NCI-H510A treated with DMSO at 0.1 percent for 48 hours (cell line): ENCODE measurements at places on chromosomes 12 and 14.

- DNase-seq: no peak
Measured at GRCh38 chr12:98819821-98820404, 174.8 kb downstream of the APAF1 start.

DNA sequence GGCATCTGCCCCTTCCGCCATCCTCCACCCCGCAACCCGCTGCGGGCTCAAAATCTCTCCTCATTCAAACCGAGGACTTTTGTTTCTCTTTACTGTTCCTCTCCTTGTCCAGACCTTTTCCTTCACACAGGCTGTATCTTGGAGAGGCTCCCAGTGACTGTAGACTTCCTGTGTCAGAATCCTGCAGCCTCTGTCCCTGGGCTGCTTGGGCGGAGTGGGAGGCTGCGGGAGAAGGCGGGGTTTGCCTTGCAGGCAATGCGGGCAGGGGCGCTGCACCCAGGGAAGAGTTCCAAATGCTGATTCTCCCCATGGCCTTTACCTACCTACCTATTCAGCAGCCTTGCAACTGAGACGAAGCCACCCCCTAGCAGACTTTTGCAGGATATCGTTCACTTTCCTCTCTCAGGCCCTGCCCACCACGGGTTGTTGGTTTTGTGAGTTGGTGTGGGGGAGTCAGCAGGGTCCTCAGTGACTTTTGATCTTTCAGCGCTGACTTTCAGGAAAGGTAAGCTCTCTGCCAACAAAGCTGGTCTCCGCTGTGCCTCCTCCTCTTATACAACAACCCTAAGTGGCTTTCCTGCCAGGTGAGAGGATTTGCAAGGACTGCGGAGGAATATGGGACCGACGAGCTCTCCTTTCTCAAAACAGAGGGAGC, 79.0 kb upstream of the KCNA1 start:
- DNase-seq: no peak

DNA sequence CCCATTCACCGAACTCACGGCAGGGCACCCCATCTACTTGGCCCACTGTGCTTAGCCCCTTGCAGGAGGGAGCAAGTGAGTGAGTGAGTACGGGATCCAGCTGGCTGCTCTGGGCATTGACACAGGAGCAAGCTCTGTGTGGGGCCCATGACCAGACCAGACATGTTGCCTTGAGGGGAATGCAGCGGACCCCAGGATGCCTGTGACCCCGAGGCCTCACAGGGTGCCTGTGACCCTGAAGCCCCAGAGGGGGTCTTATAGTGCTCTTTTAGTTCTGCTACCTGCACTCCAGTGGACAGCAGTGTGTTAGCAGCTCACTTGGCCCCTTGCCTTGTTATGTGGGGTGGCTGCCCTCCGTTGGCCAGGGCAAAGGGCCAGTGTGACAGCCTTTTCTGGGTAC, 255.8 kb downstream of the ETNK1 start:
- DNase-seq: no peak

DNA sequence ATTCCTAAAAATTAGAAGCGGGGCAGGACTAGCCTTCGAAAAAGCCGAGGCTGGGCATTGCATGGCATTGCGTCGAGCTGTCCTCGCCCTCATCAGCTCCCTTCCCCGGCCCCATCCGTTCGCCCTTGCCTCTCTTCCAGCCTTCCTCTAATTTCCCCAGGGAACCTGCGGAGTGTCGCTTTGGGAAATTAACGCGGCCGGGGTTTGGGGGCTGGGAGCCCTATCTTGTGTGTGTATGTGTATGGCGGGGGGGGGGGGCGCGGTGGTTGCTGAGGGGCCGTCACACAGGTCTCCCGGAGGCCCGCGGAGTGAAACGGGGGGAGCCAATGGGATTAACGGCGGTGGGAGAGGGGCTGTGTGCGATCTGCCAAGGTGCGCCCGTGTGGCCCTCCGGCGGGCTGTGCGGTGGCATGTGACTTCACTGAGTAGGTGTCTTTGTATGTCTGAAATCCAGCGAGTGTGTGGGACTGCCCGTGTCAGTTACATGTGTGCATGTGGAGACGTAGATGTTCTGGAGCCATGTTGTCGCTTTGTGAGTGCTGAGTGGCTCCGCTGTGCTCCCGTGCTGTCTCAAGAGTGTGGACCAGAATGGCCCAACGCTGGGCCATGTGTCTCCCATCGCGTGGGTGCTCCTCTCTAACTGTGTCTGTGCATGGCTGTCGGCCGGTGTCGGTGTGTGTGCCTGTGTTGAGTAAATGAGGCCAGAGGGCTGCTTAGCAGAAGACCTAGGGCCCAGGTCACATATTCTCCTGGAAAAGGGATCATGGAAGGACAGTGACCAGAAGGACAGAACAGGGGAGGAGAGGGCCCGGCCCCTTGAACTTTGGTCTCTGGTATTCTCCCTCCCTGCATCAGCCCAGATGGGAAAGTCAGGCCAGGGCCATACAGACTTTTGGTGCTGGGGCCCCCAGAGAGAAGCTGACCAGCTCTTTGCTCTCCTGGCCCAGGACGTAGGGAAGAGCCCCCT, 1.5 kb downstream of the PTMS start:
- DNase-seq: no peak

- DNase-seq: no peak
Measured at GRCh38 chr14:100891501-100892445, 11.7 kb downstream of the RTL1 start.

GRCh38 chr12:71872972-71873371, 33.4 kb downstream of the TBC1D15 start:
- DNase-seq: no peak

DNA sequence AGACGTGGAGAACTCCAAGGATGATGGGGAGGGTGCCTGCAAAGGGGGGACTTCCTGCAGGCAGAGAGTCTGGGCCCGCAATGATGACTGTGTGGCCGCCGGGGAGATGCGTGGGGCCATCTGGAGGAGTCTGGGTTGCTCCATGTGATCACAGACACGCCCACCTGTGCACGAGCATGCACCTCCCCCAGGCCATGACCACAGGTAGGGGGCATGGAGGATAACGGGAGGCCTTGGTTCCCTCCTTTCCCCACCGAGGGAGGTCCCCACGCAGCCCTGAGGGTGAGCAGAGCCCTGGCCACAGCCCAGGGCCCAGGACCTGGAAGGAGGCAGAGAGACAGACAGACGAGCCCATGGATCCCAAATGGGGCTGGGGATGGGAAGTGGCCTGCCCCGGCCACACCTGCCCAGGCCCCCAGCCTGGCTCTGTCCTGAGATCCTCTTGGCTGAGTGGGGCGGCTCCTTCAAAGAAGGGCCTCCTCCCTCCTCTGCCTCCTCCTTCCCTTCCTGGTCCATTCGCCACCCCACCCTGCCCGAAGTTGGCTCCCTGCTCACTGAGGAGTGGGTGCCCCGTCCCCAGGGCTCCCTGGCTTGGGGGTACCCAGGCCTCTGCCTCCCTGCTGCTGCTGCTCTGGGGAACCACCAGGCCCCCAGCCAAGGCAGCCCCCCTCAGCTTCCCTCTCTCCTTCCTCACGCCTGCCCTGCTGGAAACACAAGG, 138.2 kb downstream of the CALM1 start:
- DNase-seq: no peak

DNA sequence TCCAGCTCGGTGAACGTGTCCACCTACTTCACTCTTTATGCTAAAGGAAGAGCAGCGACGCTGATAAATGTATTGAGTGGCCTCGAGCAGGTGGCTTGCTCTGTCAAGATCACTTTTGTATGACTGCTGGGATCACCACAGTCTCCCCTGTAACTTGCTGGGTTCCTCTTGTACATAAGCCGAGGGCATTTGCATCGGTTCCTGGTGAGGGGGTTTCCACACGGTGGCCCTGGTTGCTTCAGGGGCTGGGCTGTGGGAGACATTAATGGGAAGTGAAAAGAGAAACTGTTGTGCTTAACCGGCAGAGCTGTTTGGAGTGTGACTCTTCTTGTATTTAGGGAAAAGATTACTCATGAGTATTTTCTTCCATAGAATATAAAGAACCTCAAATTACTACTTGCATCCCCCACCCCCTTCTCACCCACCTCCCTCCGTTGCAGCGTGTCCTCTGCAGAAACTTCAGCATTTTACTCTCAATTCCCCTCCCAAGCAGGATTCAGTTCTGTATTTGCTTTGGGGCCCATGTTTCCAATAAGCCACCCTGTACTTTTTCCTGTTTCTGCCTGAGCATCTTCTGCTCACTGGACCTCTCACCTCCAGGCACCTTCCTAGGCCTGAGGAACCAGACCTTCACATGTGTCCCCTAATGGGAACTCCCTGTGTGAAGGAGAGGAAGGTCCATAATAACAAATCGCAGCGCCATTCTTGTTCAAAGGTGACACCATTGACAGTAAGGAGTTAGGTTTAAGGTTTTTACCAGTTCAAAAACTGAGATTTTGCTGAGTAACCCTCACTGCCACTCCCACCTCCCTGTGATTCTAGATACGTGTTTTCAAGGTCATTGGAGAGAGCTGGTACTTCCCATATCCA, 187.0 kb downstream of the ETV6 start:
- DNase-seq: peak; percentile 79

GRCh38 chr12:119803381-119803791, 73.7 kb downstream of the CIT start:
- peak; percentile 34 for DNase-seq

GRCh38 chr12:131102991-131103668, 149.4 kb downstream of the ADGRD1 start:
- DNase-seq: no peak

- no peak for DNase-seq
Measured at GRCh38 chr14:56821177-56821576, 10.9 kb upstream of the OTX2 start.

DNA sequence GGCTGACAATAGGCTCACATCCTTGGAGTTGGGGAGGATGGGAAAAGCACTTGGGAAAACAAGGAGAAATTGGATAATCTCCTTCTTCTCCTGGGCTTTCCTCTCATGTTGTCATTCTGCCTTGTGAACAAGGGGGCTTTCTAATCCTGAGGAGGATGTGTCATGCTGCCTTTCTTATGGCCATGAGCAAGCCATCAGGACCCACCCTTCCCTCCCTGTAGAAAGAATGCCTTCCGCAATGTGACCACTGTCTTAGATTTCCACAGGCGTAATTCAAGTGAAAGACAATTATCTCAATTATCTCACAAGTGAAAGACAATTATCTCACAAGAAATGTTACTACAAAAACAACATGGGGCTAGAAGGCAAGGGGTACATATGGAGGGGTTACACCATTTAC, 3.0 kb upstream of the OR6S1 start:
- no peak for DNase-seq

DNA sequence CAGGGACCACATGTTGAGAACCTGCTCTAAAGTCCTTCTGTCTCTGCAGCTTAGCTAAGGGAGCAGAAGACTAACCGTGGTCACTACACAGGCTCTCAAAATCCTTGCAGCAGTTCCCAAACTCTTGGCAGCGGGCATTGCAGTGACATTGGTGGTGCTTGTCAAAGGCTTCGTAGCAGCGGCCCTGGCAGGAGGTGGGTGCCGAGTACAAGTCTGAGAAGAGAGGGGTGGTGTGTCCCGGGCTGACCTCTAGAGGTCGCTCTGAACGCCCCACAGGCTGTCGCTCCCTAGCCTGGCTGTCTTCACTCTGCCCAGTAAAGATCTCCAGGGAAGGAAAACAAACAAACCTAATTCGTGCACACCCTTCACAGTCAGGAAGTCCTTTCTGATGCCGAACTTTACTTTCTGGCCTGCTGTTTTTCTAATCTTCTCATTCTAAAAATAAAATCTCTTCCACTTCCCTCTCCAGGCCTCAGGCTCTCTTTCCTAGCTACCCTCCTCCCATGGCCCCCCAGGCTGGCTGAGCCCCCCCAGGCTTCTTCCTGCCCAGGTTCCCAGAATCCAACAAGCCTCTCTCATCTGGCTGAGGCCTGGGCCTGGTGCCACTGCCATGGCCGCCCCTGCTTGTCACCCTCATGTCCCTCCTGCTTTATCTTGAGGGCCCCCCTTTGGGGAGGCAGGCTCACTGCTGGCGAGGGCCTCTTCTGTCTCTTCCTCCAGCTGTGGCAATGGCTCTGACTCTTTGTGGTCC, 7.7 kb downstream of the ENDOU start:
- DNase-seq: peak; percentile 88

DNA sequence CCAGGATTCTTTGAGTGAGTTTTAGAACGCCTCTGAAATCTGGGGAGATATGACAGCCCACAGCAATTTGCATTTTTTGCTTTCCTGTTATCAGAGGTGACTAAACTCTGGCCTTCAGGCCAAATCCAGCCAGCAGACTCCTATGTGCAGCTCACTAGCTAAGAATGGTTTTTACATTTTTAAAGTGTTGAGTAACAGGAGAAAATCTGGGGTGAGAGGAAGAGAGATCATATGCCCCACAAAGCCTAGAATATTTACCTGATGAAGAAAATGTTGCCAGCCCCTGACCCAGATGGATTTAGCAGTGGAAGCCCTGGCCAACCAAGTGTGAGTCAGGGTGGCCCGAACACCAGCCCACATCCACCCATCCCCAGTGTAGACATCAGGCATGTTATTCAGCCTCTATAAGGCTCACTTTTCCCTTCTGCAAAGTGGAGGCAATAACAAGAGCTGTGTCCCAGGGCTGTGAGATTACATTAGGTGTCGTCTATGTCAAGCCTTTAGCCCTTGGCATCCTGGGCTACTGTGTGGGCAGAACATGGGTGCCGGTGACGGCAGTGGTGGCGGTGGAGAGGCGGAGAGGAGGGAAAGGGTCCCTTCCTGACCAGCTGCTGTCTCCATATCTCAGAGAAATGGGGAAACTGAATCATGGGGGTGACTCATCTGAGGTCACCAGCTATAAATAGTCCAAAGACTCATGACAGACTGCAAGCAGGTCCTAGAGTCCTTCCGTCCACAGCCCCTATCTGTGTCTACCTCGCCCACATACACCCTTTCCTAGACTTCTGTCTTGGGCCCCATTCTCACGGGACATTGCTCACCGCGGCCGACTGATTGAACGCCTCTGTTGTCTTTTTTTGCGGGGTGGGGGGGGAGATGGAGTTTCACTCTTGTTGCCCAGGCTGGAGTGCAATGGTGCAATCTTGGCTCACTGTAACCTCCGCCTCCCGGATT, 32.6 kb upstream of the CD9 start:
- DNase-seq: no peak

- no peak for DNase-seq
Measured at GRCh38 chr12:26331960-26332359, 136.6 kb downstream of the SSPN start.

- no peak for DNase-seq
Measured at GRCh38 chr12:1830401-1830845, 10.1 kb downstream of the LRTM2 start.

DNA sequence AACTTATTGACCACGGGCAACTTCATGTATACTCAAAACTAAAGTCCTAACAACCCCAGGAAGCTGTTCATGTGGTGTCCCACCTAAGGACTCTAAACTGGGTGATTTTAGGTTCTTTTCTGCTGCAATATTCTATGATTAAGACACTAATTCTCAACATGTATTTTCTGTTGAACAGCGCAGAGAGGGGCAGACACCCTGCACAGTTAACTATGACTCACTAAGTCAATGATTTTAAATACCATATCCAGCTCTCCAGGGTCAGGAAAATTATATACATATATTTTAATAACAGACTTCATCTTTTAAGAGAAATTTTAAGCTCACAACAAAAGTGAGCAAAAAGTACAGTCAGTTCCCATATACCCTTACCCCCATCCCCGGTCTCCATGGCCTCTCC, 85.0 kb downstream of the FOXN3 start:
- no peak for DNase-seq
